Urinary bladder (tissue), 4 donors: ENCODE measurements at places on chromosomes 7 and 10. TPM values are rescaled to one million over a fixed set of nuclear protein-coding genes. Genes with fewer than 3 reads are reported as not detected.

Gene PVRIG
- total RNA-seq: 0.21 TPM

Gene HYAL4
- total RNA-seq: not detected

Gene HABP2
- total RNA-seq: not detected

Gene GIMAP7
- 16.2 TPM for total RNA-seq

Gene SYT15
- total RNA-seq: 2.5 TPM
